ENCODE measurements at places on chromosomes 12 and 14.

DNA sequence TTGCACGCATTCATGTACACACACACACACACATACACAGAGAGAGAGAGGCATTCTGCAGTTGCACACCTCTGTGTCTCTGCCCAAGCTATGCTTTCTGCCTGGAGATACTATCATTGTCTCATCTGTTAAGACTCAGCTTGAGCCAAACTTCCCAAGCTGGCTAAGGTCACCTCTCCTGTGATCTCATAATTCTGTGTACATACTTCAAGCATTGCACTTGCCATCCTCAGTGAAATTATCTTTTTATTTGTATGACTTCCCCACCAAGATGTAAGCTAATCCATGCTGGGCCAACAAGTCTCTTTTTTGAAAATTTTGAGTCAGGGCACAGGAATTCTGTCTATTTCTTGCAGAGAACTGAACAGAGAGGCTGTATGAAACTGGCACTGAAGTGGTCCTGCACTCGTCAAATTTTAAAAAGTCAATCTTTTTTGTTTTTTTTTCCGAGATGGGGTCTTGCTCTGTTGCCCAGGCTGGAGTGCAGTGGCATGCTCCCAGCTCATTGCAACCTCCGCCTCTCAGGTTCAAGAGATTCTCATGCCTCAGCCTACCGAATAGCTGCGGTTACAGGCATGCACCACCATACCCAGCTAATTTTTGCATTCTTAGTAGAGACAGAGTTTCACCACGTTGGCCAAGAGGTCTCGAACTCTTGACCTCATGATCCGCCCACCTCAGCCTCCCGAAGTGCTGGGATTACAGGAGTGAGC, 44.3 kb downstream of the TMTC1 start:
- DNase-seq = no peak

DNA sequence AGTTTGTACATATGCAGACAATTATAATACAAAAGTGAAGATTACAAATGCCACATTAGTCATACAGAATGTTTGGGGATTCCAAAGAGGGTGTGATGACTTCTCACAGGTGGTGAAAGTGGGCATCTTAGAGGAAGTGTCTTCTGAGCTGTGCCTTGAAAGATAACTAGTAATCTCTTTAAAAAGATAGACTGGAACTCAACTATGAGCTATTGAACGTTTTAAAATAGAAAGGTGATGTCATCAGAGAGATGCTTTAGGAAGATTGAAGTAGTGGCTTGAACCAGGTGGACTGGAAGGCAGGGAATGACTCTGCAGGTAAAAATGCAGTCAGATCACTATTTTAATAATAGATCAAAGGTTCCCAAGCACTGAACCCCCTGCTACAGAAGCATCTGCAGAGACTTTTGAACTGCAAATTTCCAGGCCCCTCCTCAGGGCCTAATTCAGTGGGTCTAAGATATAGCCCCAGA, 50.3 kb downstream of the SYT1 start:
- DNase-seq = no peak

DNA sequence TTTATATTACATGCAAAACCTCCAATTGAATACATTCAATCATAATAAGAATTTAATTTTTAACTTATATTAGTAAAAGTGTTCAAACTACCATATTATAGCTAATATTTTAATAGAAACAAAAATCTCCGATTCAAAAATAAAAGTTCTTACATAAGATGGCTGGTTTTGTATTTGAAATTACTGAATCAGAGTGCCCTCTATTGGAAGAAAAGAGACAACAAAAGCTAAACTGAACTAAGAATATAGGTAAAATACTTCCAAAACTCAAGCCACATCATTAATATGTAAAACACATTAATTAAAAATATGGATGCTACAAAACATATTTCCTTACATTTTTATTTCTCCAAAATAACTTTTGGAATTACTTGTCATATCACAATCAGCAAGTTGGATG, 120.3 kb downstream of the GARIN6 start:
- DNase-seq = no peak

DNA sequence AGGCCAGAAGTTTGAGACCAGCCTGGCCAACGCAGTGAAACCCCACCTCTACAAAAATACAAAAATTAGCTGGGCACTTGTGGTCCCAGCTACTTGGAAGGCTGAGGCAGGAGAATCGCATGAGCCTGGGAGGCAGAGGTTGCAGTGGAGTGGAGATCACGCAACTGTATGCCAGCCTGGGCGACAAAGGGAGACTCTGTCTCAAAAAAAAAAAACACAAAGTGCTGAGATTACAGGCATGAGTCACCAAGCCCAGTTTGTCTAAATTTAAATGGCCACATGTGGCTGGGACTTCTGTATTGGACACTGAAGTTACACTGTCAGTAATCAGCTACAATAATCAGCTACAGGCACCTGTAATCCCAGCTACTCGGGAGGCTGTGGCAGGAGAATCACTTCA, 100.9 kb upstream of the AEBP2 start:
- DNase-seq = no peak

DNA sequence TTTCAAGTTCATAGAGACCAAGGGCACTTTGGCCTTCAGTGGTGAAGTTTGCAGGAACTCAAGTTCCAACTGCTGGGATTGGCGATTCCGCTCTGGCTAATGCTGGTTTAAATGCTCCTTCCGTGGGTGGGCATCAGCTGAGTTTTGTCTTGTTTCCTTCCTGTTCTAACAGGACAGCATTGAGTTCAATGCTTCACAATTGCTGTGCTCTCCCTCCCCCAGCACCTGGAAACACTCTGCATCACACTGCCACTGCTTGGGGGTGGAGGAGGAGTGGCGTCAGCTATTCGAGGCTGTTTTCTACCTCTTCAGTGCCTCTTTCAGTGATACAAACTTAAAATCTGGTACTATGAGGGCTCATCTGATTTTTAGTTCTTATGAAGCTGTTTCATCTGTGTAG, 634.9 kb downstream of the FSCB start:
- DNase-seq = no peak

GRCh38 chr14:63737582-63738006, 9.7 kb upstream of the SGPP1 start:
- DNase-seq = no peak

DNA sequence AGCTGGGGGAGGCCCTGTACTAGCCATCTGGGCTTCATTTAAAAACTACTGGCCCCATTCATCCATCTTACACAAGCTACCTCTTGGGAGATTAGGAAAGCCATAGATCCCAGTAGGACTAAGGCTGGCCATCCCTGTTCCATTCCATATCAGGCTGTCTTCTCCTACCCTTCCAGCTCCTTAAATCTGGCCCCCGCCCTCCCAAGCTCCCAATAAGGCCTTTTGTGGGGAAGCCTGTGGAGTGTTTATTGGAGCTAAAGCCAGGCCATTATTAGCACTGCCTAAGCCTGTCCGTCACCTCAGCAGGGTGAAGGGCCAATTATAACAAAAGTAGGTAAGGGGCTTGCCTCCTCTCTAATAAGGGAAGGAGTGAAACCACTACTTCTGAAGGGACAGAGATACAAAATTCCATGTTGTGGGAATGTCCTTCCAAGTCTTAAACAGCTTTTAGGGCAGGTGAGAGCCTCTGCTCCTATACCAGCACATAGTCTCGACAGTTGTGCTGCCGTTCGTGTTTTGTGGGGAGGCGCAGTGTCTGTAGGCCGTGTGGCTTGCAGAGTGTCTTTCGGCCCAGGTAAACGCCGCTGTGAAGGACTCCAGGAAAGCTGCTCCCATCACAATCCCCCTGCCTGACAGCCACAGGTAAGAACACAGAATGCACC, 3.7 kb downstream of the MYL6 start:
- no peak for DNase-seq

DNA sequence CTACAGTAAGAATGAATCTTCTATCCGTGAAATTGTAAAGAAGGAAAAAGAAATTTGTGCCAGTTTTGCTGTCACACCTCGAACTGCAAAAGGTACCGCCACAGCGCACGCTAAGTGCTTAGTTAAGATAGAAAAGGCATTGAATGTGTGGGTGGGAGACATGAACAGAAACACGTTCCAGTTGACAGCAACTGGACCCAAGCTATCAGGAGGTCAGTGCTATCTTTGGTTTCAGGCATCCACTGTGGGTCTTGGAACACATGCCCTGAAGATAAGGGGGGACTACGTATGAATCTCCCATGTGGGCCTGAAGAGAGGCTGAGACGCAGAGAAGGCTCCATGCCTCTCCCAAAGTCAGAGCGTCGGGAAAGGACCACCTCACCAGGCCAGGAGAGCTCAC, 9.8 kb downstream of the IFFO1 start:
- DNase-seq = no peak

GRCh38 chr12:29771786-29772185, 12.0 kb downstream of the TMTC1 start:
- DNase-seq = no peak

DNA sequence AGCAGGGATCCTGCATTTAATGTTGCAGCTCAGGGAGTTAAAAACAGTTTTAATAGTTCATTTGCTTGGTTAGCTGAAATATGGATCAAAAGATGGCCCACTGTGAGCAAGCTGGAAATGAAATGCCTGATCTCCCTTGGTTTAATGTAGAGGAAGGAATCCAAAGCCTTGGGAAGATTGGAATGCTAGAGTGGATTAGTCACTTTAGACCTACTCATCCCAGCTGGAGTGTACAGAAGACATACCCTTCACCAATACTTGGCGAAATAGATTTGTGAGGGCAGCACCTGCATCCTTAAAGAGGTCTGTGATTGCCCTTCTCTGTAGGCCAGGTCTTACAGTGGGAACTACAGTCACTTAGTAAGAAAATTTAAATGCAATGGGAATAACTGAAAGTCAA, 58.0 kb upstream of the KRAS start:
- no peak for DNase-seq

DNA sequence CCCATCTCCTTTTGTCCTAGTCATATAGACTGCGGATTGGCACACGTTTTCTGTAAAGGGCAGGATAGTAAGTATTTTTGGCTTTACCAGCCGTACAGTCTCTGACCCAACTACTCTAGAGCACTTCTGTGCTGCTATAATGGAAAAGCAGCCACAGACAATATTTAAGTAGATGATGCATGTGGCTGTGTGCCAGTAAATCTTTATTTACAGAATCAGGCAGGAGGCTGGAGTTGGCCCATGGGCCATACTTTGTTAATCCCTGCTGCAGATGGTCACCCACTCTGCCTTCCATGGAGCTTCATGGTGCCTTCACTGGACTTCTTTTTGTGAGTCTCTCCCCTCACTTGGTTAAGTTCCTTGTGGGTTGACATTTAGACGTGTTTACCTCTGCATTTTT, 584.5 kb upstream of the TBX3 start:
- DNase-seq = no peak

DNA sequence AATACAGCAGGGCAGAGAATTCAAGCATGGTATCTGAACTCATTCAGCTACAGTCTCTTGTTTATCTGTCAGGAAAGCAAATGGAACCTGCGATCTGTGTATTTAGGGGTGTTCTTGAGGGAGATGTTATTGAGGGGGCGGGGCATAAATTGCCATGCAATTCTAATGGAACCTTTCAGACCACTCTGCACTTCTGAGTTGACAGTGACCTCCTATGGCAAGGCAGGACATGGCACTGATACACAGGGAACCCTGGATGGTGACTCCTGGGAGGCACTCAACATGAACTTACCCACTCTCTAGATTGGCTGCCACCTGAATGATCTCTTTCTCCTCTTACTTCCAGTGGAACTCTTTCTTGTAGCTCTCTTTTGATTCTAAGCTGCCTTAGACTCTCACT, 787.3 kb downstream of the VRK1 start:
- no peak for DNase-seq

- no peak for DNase-seq
These were observed 4.3 kb upstream of the MYF6 start for GRCh38 chr12:80702889-80703805.

- no peak for DNase-seq
These were observed 169.8 kb downstream of the OTOGL start for GRCh38 chr12:80268924-80269749.

DNA sequence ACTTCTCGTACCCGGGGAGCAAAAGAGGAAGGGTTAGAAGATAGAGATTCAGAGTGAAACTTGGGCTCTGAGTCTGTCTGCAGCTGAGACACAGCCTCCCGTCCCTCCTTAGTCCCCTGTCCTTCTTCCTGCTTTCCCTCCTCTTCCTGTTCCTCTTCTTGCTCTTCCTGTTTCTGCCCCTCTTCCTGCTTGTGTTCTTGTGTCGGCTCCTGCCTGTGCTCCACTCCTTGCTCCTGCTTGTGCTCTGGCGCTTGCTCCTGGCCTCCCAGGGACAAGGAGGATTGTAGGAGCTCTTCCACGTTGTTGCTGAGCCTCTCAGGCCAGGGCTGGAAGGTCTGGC, 3.0 kb downstream of the ACRBP start:
- no peak for DNase-seq
